ENCODE measurements at places on chromosomes 6 and 20.

DNA sequence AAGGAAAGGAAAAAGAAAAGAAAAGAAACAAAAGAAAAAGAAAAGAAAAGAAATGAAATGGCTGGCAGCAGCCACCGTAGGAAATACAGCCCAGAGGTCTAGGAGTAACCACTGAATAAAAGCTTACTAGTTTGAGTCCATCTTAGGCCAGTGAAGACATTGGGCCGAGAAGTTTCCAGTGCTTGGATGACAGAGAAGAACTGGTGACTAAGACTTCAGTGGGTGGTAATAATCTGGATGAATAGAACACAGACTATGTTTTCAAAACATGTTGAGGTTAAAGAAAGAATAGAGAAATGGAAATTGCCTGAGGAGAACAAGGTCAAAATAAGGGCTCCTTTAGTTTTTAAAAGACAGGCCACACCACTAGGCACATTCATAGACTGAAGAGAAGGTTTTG is 198.8 kb downstream of the ATXN1 start:
- DNase-seq: no peak

GRCh38 chr6:137810554-137811120 is 56.4 kb upstream of the TNFAIP3 start:
- no peak for DNase-seq

DNA sequence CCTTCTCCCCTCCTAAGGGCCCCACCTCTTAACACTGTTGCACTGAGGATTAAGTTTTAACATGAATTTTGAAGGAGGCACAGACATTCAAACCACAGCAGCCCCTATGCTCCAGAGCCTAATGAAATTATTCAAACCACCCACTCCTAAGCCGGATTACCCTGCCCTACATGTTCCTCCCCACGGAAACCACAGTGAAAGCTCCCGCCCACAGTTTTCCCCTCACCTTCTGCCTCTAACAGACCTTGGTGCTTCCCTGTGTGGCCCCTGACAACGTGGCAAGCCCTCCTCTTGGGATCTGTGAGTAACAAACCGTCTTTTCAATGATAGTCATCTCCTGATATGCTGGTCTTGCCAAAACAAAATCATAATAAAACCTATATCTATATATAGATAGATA is 74.8 kb downstream of the RIN2 start:
- DNase-seq: no peak

- DNase-seq: no peak
These were observed 397.0 kb downstream of the NKAIN2 start for GRCh38 chr6:124200661-124201060.

- peak; percentile 30 for DNase-seq
These were observed 804 bp downstream of the C6orf141 start for GRCh38 chr6:49551078-49551865.

DNA sequence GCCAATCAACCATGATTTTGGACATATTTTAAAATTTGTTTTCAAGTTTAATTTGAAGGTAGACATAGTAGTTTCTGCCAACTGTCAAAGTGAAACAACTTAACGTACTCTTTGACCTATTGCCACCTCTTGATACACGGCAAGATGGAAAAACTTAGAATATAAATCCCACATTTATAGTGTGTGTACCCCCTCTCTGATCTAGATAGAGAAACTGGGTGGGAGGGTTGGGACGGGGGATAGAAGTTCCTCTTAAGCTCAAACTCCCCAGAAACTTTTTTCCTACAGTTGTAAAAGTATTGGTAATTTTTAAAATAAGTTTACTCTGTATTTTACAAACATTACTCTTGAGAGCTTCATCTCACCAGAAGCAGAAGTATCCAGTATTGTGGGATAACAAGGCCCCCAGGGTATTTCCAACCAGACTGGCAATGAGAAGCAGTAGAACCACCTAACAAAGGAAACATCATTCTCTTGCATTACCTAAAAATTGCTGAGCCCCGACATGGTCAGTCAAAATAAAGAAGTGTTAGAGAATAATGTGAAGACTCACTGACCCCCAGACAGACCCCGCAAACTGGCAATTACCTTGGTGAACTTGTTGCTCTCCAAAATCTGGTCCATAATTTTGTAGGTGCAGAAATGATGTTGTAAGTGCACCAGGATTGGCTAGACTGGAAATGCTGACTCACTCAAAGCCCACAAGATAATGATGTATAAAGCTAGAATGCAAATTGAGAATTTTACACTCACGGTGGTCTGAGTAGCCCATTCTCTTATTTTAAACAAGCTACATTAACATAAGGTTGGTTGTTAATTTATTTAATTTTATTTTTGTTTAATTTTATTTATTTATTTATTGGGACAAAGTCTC is 74.7 kb upstream of the TNFAIP3 start:
- DNase-seq: no peak

GRCh38 chr6:3683331-3683730 is 68.2 kb downstream of the PXDC1 start:
- no peak for DNase-seq

GRCh38 chr6:36804563-36804962 is 34.7 kb downstream of the CPNE5 start:
- no peak for DNase-seq

DNA sequence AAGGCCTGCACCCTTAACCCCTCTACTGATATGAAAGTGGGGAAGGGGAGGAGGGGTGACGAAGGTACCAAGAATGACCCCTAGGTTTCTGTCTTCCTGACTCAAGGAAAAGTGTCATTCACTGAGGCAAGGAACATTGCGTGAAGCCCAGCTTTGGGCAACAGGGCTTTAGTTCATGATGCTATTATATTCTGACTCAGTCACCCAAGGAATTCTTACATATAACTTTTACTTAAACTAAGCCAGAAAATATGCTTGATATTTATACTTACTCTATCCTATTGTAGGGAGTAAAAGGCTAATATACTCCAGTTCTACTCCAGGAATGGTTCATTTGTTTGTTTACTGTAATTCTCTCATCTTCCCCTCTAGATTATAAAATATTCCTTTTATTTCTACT is 60.5 kb downstream of the DOP1A start:
- no peak for DNase-seq

- no peak for DNase-seq
These were observed 678 bp downstream of the BPIFB3 start for GRCh38 chr20:33054381-33054780.

DNA sequence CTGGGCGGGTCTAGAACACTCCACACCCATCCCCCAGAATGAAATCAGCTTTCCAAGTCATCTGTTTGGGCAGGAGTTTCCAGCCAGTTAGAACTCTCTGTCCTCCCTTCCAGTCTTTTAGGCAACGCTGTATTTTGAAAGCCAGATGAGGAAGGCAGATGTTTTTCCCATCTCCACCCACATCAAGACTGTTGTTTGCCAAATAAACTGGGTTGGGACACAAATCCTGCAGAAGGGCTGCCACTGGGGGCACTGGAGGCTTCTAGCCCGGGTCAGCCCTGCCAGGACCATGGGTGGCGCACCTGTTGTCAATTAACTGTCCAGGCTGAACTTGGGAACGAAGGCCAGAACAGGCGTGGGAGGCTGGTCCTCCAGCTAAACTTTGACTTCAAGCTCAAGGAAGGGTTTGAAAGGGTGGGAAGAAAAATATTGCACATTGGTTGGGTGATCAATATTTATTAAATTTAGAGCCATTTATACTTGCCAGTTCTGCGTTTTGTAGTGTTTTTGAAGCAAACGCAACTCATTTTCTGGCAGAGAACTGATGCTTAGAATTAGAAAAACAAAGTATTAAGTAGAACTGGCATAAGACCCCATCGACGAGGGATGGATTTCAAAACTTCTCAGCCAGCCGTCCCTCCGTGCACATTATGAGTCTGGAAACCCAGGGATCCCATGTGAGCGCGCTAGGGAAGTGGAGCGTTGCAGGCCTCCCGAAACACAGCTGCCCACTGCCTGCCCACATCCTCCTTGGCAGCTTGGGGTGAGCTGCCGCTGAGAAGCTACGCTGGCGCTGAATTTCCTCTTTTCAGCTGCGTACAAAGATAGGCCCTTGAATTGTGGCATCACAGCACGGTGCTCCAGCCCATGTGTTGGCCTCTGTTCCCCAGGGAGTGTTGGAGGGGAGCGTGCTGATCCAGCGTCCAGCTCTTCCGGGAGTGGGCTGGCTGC is 297.4 kb downstream of the QKI start:
- peak; percentile 66 for DNase-seq

DNA sequence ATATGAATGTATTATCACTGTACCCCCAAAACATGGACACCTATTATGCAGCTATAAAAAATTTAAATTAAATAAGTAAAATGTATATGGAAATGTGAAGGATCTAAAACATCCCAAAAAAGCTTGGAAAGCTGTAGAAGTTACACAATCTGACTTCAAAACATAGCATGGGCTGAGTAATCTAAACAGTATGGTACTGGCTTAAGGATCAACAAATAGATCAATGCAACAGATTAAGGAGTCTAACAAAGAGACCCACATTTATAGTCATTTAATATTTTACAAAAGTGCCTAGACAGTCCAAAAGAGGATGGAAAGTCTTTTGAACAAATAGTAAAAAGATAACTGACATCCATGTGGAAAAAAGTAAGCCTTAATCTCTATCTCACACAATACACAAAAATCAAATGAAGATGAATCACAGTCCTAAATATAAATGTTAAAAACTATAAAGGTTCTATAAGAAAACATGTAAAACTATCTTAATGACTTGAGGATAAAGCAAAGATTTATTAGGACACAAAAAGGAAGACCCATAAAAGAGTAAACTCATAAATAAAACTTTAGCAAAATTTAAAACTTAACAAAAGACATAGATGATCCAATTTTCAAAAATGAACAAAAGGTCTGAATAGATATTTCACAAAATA is 46.8 kb downstream of the RANBP9 start:
- no peak for DNase-seq

- DNase-seq: no peak
These were observed 23.4 kb upstream of the PTGIS start for GRCh38 chr20:49591217-49591865.

GRCh38 chr20:1434571-1435336 is 31.9 kb downstream of the NSFL1C start:
- DNase-seq: peak; percentile 78

DNA sequence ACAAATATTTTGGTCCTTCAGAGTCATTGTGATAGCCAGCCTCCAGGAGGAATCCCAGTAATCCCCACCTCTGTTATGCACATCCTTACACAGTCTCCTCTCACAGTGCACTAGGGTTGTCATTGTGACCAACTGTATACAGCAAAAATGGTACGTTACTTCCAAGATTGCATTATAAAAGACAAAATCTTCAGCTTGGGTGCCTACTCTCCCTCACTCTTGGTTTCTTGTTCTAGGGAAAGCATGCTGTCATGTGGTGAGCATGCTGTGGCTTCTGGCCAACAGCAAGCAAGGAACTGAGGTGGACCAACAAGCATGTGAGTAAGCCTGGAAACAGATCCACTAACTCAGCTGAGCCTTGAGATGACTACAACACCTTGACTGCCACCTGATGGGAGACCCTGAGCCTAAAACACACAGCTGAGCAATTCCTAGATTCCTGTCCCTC is 130.1 kb upstream of the DST start:
- no peak for DNase-seq

DNA sequence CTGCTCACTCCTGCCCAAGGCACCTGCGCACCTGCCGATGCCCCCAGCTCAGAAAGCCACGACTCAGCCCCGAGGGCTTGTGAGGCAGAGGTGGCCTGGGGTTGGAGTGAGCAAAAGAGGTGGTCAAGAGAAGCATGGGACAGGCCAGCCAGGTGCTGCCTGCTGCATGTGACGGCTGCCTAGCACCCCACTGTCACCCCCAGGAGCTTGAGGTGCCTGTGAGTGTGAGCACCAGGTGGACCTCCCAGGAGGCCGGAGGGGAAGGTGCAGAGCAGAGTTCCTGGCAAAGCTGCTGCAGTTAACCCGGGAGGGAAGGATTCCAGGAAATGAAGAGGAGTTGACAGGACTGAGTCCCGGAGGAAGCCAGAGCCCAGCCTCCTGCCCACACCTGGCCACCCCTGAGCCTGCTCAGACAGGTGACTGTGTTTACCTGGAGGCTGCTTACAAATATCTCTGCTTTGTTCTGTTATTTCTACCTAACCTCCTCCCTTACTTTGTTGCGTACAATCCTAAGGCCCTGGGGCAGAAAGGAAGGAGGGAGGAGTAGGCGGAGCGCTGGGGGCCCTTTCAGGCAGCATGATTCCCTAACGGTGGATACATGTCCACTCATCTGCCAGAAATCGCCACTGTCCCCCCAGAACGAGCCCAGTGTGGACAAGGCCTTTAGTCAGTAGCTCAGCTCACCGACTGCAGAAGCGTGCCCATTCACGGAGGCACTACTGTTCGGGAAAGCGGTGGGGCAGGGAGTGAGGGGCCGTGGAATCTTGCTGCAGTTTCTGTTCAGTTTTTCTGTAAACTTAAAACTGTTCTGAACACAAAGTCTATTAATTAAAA is 87.5 kb upstream of the MPC1 start:
- no peak for DNase-seq

GRCh38 chr6:97440590-97441176 is 157.7 kb upstream of the MMS22L start:
- DNase-seq: no peak

DNA sequence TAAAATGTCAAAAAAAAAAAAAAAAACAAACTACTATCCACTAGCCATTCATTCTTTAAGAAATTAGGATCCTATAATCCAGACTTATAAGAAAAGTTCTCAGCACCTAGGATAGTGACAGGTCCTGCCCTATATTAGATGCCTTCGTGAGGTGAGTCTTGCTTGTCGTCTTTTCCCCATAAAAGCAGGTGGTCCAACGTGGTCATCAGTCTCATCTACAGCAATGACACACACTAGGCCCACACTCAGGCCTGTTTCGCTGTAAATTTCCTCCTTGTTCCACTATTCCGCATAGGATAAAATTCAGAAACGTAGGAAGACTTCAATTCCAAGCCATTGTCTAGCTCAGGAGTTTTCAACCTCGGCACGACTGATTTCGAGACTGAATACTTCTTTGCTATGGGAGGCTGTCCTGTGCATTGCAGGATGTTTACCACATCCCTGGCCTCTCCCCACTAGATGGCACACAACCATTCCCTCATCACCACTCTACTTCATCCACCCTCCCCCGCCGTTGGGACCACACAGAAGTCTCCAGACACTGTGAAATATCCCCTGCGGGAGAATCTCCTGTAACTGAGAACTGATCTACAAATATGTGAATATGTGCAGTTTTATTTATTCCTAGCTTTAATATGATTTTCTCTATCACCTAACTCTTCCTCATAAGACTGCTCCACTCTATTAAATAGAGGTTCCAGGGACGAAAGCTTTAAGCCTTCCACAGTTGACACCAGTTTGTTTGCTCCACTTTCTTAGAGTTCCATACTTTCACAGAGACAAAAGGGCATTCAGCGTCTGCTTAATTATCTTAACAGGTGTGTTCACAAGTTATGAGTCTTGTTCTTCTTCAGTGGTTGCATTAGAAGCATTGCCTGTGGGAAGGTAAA is 346.3 kb downstream of the BMP2 start:
- no peak for DNase-seq
